ENCODE measurements at places on chromosomes 11 and 22. TPM values are rescaled to one million over a fixed set of nuclear protein-coding genes. Genes with fewer than 3 reads are reported as not detected.

DNA sequence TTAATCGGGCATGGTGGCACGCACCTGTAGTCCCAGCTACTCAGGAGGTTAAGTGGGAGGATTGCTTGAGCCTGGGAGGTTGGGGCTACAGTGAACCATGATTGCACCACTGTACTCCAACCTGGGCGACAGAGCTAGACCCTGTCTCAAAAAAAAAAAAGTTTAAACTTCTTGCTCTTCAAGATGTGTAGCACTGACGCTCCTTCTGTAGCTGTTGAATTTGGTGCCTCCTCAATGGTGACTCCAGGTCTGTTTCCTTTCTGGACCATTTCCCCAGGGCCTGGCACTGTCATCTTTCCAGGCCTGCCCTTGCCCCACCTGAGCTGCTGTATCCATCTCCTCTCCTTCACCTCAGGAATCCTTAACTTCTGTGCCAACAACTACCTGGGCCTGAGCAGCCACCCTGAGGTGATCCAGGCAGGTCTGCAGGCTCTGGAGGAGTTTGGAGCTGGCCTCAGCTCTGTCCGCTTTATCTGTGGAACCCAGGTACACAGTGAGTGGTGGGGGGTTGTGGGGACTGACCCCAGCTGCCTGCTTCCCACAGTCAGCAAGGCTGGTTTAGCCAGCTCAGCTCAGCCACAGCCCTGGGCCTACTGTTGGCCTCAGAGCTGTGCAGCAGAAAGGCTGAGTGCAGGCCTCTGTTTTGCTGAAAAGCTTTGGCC is 2.1 kb downstream of the GCAT start:
- DNase-seq = no peak

DNA sequence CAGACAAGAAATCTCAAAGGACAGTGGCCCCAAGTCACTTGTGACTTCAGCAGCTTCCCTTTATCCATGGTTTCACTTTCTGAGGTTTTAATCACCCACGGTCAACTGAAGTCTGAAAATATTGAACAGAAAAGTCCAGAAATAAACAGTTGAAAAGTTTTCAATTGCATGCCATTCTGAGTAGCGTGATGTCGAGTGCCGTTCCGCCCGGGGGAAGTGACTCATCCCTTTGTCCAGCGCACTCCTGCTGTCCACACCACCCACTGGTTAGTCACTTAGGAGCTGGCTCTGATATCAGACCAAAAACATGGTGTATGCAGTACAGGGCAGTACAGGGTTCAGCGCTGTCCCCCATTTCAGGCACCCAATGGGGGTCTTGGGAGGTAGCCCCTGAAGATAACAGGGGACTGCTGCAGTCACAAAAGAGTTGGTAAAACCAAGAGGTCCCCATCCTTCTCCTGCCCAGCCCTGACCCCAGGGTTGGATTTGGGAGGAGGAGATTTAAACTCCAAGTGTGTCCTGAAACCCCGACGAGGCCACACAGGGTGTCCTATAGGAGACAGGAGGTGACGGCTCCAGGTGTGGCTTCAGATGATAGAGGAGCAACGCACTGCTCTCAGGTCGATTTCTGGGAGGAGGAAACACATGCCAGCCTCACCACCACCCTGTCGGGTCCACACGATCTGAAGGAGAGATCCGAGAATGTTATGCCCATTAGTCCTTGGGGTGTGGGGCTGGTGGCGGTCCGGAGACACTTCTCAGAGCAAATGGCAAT is 390.1 kb downstream of the CTTN start:
- DNase-seq = peak; percentile 92

Gene FIBIN
- total RNA-seq = 0.11 TPM

GRCh38 chr11:117189941-117190544 is 9.1 kb upstream of the TAGLN start:
- no peak for DNase-seq

DNA sequence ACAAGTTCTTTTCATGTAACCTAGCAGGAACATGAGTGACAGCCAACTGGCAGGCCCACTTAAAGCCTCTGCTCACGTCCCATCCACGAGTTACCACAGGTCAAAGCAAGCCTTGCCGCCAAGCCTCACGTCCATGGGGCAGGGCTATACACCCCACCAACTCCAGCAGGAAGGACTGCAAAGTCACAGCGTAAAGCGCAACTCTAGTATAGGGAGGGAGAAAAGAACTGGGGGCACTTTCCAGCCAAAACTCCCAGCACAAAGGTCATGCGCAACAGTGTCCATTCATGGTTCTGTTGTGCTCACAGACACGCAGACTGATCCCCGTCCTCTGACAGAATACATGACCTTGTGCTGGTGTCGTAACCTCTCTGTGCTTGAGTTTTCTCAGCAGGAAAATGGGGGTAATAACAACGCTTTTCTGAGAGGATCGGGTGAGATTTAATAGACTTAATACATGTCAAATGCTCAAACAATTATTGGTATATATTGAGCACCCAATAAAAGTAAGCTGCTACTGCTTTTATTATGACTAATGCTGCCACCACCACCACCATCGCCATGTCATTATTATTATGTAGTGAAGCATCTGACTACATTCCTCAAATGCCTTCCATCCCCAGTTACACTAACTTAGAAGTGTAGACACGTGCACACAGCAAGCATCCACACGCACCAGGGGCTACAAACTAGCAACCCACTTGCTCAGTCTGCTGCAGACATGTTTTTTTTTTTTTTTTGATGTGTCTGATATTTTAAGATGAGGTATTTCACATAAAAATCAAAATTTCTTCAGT is 104.4 kb upstream of the PARVA start:
- DNase-seq = no peak

- DNase-seq = no peak
Measured at GRCh38 chr11:11588891-11589290, 32.9 kb downstream of the GALNT18 start.

Gene IL18
- not detected for total RNA-seq
